ENCODE measurements at places on chromosomes 12 and 14.

DNA sequence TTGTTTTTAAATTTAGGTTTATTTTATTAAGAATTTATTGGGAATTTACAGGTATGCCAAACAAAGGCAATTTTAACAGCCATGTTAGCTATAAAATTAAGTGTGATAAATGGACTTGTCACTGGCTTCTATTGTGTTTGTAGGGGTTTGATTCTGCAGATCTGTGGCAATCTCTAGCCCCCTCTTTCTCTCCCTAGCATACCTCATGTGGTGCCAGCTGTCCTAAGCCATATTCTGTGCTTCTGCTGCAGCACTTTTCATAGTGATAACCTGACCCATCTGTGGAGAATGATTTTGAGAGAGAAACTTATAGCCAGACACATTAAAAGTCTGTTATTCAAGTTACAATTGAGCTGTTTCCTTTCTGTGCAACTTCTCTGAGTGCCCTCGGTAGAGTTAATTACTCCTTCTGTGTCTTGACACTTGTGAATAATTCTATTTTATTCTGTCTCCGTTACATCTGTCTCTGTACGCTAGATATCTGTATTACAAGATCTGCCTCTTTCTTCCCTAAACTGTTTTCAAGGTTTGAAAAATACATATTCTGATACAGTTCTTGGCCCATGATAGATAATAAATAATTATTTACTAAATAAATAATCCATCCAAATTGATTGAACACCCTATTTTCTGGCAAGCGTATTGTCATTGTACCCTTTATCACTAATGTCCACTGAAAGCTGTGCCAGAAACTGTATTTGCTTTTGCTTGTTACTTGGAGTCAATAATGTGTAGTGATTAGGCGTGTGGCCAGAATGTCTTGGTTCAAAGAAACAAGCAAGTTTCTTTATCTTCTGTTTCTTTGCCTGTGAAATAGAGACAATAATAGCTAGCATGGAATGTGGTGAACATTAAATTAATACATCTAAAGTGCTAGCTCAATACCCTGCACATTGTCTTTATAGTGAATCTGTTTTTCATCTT, 40.0 kb downstream of the FRS2 start:
- no peak for DNase-seq

- no peak for DNase-seq
Observed at GRCh38 chr14:101222362-101223070, 319.0 kb upstream of the RTL1 start.

- no peak for DNase-seq
Observed at GRCh38 chr12:91496337-91496736, 313.7 kb upstream of the DCN start.

DNA sequence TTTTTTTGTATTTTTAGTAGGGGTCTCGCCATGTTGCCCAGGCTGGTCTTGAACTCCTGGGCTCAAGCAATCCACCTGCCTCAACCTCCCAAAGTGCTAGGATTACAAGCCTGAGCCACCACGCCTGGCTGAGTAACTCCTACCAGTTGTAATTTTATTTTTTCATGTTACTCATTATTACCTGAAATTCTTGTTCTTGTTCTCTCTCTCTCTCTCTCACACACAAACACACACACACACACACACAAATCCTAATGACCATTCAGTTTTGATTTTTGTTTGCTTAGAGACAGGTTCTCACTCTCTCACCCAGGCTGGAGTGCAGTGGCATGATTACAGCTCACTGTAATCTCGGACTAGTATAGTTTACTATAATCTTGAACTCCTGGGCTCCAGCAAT, 30.2 kb downstream of the DNAL1 start:
- no peak for DNase-seq

- DNase-seq: no peak
Observed at GRCh38 chr12:65929641-65930040, 105.4 kb downstream of the HMGA2 start.

DNA sequence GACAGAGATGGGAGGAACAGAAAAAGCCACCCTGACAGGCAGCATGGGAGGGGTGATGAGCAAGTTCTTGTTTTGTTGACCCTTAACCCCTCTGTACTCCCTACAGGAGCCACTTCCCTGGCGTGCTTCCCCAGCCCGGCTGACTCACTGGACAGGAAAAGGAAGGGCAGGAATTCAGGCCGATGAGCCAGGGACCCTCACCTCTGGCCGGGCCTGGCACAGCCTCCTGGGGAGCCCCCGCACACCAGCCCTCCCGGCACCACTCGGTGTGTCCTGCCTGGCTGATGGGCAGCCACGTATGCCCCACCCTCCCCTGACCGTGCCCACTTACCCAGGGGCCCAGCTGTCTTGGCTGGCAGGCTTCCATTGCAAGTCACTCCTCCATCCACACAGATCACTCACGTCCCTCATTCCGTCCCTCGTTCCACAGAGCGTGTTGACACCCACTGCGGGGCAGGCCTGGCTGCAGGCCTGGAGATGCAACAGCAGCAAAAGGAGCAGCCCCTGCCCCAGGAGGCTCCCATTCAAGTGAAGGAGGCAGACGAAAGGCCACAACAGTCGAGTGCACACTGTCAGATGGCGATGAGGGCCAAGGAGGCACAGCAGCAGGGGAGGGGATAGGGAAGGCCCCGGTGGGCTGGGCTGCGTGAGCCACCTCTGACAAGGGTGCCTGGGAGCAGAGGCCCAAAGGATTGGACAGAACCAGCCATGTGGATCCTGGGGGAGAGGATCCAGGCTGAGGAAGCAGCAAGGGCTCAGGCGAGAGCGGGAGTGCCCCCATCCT, 19.7 kb upstream of the CD9 start:
- peak; percentile 42 for DNase-seq

DNA sequence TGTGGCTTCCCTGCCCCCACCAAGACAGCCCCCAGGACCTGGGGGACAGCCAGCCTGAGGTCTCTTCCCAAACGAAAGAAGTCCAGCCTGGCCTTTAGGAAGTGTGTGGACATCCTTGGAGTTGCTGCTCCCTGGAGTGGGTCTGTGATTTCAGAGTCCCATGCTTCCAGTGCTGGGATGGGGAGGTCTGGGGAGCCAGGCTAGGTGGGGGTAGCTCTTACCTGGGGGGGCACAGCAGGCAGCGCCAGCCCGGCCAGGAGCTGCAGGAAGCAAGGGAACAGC, 509 bp downstream of the PGF start:
- no peak for DNase-seq

DNA sequence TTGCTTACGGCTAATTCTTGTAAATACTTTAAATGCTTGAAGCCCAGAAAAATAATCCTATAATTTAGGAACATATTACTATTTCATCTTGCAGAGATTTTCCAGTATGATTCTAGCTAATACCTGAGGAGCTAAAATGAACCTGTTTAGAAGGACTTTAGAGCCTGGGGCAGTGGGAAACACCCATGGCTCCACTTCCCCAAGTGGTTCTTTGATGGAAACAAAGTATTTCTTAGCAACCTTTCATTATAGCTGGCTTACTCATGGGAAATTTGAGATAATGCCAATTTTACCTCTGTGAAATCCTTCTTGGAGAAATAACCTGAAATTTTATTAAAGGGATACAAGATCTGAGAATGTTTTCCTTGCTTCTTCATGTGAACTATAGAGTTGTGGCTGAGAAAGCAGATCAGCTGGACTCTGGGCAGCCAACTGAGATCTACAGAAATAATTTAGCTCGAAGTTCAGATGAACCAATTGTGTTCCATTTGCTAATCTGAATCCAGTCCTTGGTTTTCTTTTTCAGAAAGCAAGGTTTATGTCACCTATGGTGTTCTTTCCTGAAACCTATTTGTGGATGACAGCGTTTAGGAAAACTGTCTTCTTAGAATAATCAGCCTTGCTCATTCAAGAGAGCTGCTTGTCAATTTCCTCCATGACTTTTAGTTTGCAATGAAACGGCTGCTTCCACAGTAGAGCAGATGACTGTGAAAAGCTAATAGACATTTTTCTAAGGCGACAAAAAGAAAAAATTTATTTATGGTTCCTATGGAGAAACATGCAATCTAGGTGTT, 141.8 kb upstream of the CPM start:
- no peak for DNase-seq

- DNase-seq: no peak
Observed at GRCh38 chr14:92382677-92383076, 59.7 kb downstream of the SLC24A4 start.

DNA sequence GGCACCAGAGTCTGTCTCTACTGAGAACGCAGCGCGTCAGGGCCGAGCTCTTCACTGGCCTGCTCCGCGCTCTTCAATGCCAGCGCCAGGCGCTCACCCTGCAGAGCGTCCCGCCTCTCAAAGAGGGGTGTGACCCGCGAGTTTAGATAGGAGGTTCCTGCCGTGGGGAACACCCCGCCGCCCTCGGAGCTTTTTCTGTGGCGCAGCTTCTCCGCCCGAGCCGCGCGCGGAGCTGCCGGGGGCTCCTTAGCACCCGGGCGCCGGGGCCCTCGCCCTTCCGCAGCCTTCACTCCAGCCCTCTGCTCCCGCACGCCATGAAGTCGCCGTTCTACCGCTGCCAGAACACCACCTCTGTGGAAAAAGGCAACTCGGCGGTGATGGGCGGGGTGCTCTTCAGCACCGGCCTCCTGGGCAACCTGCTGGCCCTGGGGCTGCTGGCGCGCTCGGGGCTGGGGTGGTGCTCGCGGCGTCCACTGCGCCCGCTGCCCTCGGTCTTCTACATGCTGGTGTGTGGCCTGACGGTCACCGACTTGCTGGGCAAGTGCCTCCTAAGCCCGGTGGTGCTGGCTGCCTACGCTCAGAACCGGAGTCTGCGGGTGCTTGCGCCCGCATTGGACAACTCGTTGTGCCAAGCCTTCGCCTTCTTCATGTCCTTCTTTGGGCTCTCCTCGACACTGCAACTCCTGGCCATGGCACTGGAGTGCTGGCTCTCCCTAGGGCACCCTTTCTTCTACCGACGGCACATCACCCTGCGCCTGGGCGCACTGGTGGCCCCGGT, at the start of gene PTGDR:
PTGDR (plus strand) TSS at position 198 of the 778 bp plus-strand sequence; CDS start at position 315, 117 bp downstream.
- no peak for DNase-seq

DNA sequence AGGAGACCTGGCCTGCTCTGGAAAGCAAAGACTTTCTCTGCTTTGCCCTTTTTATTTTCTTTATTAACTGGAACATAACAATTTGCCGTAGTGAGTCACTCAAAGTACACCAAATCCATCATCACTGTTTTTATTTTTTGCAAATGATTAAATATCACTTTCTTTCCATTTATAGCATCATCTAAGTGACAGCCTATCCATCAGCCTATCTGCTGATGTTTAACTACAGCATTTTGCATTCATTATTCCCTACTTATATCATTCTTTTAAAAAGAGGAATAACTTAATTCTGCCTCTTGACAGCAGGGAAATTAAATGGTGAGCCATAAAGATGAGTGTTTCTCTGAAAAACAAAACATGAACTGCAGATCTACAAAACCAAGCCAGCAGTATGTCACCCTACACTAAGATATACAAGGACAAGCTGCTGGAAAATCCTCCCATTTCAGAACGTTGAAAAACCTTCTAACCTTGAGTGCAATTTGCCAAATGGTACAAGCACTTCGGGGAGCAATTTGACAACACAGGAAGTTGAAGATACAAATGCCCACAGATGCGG, 821.3 kb upstream of the TMEM132C start:
- DNase-seq: no peak

- peak; percentile 30 for DNase-seq
Observed at GRCh38 chr12:78951803-78952551, 87.4 kb downstream of the SYT1 start.

GRCh38 chr12:26620907-26621306, 212.1 kb downstream of the ITPR2 start:
- DNase-seq: no peak

- DNase-seq: no peak
Observed at GRCh38 chr12:46126050-46126727, 135.8 kb upstream of the SCAF11 start.

DNA sequence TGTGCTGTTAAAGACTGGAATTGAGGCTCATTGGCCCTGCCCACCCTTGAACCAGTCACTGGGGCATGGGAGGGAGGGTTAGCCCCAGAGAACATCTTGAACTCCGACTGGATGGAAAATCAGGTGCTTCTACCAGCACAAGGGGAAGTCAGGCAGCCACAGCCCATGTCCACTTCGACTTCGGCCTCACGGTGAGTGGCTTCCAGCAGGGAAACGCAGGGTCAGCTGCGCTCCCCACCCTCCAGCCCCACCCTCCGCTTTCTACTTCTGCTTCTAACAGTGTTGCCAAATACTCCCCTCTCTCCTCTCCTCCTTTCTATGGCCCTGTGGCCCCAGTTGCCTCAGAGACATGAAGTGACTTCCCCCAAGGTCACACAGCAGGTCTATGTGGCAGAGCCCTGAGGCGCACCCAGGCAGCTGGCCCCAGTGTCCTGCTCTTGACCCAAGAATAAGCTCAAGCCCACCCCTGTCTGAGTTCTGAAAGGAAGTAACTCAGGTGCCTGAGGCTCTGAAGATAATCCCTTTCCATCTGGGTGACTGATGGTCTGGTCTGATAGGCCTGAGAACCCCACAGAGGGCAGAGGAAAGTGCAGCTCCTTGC, 11.9 kb upstream of the SH2B3 start:
- no peak for DNase-seq

GRCh38 chr14:90831821-90832220, 15.6 kb upstream of the TTC7B start:
- no peak for DNase-seq

DNA sequence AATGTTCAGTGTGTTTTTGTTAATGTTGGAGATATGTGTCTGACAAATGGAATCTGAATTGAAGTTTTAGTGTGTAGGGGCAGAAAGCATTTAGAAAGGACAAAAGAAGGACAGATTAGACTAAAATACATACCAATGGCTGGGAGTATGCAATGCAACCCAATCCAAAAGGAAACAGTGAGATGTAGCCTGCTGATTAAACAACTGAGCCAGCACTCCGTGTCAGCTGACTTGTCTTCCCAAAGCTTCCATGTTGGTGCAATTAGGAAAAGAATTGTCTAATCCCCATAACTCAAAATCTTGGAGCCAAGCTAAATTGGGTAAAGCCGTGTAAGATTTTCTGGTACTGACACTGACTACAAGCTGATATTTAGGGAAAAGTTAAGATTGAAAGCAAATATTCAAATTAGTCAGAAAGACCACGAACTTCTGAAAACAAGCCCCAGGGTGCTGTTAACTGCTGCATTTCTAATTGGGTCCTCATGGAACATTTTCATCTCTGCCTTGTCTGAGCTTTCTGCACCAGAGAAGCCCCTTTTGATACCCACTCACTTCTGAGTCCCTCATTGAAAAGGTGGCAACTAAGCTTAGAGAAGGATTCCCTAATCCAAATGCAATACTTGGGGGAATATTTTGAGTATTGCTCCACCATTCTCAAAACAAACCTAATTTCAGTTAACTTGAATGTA, 109.1 kb downstream of the DAD1 start:
- DNase-seq: peak; percentile 21

DNA sequence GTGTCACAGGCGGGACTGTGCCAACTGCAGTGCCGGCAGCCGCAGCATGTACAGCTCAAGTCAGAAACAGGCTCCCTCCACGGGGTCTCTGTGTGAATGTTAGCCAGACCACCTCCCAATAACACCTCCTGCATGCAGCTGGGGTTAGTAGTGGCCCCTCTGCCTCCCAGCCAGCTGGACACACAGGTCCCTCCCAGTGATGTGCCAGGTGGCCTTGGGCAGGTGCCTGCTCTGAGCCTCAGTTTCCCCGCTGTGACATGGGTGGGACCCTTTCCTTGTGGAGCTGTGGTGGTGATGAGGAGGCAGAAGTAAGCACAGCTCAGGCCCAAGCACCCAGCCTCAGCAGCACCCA, 139.9 kb downstream of the ADGRD1 start:
- DNase-seq: no peak

GRCh38 chr14:56952766-56953473, 142.6 kb upstream of the OTX2 start:
- no peak for DNase-seq

All from fibroblast of upper back skin (primary cell).